ENCODE measurements at places on chromosomes 13 and 19.

- DNase-seq: no peak
Observed at GRCh38 chr19:10191347-10191746, 3.4 kb downstream of the DNMT1 start.

DNA sequence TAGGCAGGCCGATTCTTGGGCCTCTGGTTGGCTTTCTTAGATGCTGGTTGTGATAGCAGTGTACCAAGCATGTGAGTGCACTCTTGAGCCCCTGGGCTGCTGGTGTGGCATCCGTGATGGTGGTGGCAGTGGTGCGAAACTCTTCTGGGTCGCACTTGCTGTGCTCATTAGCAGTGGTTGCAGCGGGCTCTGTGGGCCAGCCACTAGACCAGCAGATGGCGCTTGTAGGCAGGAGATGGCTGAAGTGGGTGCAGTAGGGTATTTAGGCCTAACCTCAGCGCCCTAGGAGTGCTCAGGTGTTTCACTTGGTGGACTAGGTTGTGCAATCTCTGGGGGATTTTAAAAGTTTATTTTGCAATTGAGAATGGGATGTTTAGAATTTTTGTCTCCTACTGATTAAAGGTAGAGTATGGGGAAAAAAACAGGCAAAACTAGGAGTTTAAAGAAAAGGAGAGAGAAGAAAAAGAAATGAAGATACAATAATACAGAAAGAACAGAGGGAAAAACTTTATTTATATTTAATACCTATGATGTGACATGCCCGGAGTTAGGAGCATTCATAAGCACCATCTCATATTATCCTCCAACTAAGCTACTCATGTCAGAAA is 4.3 kb upstream of the ZNF17 start:
- peak; percentile 37 for DNase-seq

- DNase-seq: no peak
Observed at GRCh38 chr13:48569104-48569666, 36.3 kb upstream of the RCBTB2 start.

- no peak for DNase-seq
Observed at GRCh38 chr13:103199380-103200088, 133.3 kb upstream of the SLC10A2 start.

- no peak for DNase-seq
Observed at GRCh38 chr13:20191311-20192157, 1.2 kb downstream of the GJB2 start.

DNA sequence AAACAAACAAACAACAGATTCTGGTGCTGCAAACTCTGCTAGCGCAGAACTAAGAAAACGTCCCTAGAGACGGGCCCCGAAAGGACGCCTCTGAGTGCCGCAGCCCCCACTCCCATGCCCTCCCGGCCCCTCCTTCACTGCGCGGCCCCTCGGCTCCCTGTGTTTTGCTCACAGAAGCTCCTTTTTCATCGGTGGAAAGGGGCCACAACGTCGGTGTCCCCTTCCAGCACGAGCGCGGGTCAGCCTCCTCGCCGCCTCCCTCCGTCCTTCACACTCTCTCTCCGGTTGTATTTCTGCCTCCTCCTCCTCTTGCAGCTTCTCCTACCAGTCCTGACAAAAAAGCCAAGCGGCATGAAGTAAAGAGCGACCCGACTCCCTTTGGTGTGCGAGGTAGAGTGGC is 14.8 kb upstream of the F7 start:
- DNase-seq: no peak

DNA sequence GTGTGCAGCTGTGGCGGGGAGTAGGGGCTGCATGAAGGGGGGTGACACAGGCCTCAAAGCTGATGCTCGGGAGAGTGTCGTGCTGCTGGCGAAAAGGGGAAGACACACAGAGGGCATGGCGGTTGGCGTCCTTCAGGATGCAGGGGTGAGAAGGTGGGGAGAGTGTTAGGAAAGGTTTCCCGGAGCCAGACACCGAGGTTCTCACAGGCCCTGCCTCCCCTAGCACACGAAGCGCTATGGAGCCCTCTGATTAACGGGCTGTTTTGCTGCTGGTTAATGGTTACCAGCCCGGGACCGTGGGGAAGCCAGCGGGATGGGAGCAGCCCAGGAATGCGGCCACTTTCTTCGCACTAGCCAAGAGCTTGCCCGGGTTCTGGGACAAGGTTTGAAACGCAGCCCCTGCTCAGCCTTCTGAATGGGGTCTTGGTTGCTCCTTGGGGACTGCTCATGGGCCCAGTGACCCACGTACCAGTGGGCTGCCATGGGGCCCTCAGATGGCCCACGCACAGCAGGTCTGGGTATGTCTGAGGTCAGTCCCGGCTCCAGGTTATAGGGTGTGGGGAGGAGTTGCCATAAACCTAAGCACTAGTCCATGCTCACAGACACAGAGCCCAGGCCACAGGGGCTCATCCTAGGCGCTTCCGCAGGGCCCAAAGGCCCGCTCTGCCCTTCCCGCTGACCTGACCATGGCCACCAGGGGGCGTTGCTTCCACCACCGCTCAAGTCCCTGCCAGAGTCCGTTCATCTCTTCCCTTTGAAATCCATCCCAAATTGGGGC is 31.3 kb upstream of the ISYNA1 start:
- DNase-seq: no peak

DNA sequence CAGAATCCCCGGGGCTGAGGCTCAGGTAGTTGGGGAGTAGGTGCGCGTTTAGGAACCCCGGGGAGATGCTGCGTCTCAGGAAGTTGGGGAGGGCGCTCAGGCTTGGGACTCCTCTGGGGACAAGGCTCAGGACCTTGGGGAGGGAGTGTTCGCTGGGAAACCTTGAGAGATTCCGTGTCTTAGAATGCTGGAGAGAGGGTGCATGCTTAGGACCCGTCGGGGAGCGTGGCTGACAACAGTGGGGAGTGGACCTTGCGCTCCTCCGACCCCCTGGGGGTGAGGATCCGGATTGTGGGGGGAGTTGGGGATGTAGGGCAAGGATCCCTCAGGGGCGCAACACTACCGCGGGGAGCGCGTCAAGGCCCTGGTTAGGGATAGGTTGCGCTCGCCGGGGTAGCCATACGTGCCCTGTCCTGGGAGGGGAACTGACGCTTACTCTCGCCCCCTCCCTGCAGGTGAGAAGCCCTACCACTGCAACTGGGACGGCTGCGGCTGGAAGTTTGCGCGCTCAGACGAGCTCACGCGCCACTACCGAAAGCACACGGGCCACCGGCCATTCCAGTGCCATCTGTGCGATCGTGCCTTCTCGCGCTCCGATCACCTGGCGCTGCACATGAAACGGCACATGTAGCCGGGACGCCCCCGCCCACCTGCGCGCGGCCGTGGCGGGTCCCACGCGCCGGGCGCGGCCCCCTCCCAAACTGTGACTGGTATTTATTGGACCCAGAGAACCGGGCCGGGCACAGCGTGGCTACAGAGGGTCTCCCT is 2.0 kb downstream of the KLF2 start:
- DNase-seq: no peak

GRCh38 chr13:33087790-33088189 is 71.6 kb downstream of the KL start:
- no peak for DNase-seq

- DNase-seq: no peak
Observed at GRCh38 chr13:48838193-48838973, 137.3 kb upstream of the FNDC3A start.
